GM13977 (cell line): ENCODE measurements at places on chromosomes 3 and 15.
A peak's percentile ranks its signal among the peaks of the same experiment; 100 is the strongest.

DNA sequence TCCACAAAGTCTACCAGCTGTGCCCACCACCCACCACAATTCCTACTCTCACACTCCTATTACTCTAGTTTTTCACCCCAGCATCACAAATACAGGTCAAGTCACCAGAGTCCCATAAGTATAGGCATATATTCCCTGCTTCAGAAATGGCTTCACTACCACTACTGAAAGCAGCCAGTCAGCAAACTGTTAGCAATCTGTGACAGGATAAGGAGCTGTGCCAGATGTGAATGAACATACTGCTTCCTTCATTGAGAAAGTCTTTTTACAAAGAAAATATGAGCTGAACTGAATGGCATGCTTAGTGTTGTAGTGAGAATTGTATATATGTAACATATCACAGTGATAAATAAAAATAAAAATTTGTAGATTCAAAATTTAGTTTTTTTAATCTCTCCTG lies 76.8 kb downstream of the C3orf85 start:
- DNase-seq, result no peak

DNA sequence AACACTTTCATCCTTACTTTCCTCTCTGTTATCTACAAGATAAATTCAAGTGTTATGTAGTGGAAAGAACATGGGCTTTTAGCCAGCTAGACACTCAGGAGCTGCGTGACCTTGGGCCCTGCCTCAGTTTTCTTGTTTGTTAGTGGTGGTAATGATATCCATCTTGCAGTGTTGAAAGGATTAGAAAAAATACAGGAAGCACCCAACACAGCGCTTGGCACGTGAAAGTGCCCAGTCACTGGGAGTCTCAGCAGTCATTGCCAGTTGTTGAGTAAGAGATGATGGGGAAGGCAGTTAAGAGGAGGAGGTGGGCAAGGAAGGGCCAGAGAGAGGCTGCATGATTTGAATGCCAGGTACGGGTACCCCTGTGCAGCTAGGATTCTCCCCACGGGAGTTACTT lies 5.3 kb downstream of the PDIA5 start:
- no peak for DNase-seq

DNA sequence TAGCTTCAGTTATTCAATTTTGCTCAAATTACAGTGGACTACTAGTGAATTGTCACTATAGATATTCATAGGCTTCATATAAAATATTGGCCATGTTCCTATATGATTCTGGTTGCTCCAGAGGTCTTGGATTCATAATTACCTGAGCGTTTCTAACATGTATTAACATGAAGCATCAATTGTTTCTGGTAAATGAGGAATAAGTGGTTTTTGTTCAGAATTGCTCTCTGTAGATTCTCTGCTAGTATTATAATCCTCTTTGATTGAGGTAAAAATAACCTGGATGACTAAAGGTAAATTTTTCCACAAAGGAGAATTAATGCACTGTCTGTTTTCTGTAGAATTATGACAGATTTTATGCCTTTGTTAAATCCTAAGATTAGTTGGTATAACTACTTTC lies 258.1 kb upstream of the CNTN6 start:
- DNase-seq, result no peak

GRCh38 chr3:75296858-75297257 lies 367.3 kb upstream of the FRG2C start:
- DNase-seq, result no peak

DNA sequence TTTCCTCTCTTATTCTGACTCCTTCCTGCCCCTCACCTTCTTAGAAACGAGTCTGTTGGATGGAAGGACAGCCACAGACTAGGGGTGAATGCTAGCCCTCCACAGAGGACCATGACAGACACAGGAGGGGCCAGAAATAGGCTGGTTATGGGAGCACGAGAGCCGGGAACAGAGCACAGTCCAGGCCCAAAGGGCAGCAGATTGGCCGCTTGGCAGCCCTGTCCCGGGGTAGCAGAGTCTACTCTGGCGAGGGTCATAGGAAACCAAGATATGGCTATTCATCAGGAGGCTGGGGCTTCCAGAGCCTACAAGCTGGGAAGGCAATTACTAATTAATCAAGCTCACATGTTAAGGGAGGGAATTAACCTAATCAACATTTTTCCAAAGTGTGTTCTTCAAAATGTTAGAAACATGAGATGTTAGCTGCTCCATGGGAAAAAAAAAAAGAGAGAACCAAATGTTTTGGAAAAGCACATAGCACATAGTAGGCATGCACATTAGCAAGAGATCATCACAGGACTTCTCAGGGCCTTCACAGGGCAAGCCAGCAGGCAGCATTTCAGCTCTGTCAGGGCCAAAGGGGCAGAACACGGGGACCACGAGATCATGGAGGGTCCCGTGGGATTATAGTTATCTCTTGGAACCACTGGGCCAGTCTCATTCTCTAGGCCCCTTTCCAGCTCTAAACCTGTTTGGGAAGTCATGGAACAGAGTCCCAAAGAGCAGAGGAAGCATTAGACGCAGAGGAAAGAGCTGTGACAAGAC lies 13.3 kb downstream of the SEMA3G start:
- no peak for DNase-seq

DNA sequence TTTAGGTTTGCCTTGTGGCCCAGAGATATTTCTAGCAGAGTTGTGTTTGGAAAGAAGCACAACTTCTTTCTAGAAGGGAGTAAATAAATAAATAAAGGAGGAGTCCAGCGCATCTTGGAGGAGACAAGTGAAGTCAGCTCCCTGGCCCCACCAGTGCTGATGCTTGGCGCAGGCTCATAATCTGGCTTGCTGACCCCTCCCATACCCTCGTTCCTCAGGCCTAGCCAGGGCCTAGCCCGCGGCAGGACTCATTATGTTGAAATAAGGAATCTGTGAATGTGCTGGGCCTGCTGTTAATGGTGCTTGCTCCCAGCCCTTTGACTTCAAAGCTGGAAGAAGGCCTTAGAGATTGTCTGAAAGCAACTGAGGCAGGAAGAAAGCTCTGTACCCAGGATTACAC lies 3.1 kb downstream of the ZNF710 start:
- DNase-seq, result no peak

- DNase-seq, result peak; percentile 26
These were observed 1.4 kb downstream of the FOXP1 start for GRCh38 chr3:71582036-71582611.

DNA sequence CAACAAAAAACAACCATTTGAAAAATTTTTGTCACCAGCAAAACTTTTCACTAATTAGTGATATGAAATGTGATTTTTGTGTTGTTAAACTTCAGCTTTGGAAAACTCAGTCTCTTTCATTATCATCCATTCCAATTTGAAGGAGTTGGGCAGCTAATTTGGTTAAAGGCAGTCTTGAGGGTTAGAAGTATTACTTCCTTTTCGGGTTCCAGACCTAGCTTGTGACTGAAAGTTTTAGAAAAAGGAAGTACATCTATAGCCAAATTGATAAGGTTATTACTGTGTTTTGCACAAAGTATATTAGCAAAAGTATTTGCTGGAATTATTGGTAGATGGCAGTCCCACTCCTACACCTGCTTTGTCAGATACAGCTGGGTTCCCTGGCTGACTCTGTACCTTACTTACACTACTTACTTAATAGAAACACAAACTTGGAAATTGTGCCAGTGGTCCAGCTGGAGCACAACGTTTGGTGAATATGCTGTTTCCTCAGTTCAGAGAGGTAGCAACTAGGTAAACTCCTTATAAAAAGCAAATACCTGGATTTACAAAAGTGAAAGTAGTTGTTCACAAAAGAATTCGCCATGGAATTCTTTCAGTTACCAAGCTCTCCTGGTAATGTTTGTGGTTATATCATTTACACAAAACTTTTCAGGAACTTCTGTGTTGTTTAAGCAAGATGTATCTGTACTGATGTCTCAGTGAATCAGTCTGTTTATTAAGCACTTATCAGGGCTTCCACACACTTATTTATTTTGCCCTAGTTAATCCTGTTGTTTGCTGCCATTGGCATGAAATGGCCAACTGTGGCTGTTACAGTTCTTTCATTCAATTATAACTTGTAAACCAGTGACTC lies 31.6 kb downstream of the TIPARP start:
- peak; percentile 12 for DNase-seq

GRCh38 chr15:77208241-77208640 lies 137.3 kb upstream of the TSPAN3 start:
- no peak for DNase-seq

GRCh38 chr3:140602781-140603180 lies 75.1 kb upstream of the TRIM42 start:
- DNase-seq, result no peak

DNA sequence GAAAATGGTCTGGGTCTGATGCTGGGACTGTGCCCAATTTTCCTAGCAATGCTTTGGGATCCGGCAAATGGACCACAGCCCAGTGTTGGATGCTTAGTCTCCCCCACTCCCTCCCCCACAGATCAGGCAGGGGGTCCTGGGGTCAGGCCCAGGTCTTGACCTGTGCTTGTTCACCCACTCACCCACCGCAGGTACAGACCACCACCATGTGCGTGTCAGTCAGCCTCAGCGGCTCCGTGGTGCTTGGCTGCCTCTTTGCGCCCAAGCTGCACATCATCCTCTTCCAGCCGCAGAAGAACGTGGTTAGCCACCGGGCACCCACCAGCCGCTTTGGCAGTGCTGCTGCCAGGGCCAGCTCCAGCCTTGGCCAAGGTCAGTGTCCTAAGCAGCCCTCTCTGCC lies 10.6 kb downstream of the GRM2 start:
- DNase-seq, result no peak

DNA sequence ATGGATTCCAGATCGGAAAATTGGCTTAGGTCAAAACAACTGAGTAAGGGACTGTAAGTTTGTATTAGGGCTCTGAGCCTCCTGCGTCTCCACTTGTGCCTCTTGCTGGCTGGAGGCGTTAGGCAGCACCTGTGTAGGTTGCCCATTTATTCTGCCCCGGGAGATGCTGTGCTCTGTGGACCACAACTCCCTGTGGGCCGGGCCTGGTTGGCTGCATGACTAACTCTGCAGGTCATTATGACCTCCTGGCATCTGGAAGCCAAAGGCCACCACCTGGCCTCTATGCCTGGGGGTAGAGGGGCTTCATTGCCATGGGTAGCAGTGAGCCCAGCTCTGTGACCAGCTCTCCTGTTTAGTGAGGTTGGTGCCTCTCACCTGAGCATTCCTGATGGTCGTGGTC lies 36.0 kb upstream of the BDH1 start:
- DNase-seq, result no peak

DNA sequence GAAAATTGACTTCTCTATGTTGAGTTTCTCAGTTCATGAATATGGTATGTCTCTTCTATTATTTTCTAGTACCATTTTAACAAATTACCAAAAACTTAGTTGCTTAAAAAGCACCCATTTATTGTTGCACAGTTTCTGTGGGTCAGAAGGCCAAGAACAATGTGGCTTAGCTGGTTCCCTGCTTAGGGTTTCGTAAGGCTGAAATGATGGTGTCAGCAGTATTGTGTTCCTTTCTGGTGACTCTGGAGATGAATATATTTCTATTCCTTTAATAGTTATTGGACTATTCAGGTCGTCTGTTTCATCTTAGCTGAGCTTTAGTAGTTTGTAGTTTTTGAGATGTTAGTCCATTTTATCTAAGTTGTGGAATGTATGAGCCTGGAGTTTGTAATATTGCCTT lies 44.9 kb downstream of the IL1RAP start:
- DNase-seq, result no peak

GRCh38 chr15:60118626-60119025 lies 114.5 kb downstream of the FOXB1 start:
- DNase-seq, result no peak

DNA sequence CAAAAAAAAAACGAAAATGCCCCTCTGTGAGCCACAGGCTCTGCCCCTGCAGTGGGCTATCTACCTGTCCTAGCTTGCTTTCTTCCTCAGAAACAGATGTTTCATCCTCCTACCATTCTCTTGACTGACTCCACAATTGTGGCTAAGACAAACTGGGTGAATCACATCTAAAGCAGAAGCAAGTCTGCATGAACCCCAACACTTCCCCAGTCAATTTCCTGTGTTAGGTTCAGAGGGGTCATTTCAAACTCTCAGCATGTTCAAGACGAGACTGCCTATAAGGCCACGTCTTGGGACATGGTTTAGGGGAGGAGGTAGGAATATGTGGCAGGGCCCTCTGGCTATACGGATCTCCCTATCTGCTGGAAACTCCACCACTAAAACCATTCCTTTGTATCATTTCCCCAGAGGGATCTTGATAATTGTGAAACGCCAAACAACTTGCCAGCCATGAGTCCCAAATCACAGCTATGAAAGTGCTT lies 28.6 kb upstream of the ANKDD1A start:
- peak; percentile 75 for DNase-seq

DNA sequence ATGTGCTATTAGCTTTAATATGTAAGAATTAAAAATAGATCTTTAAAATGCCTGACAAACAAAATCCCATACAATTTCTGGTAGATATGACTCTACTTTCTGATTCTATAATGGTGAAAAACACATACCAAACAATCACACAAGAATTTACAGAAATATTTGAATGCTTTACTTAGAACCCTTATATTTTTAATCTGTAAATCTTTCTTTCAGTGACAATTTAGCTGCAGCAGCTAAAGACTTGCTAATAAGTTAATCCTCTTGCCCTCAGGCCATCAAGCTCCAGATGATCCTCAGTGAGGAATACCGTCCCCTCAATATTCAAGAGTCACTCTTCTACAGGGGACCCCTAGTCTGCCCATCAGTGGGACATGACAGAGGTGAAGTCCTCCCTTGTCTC lies 55.6 kb downstream of the C3orf80 start:
- DNase-seq, result no peak

DNA sequence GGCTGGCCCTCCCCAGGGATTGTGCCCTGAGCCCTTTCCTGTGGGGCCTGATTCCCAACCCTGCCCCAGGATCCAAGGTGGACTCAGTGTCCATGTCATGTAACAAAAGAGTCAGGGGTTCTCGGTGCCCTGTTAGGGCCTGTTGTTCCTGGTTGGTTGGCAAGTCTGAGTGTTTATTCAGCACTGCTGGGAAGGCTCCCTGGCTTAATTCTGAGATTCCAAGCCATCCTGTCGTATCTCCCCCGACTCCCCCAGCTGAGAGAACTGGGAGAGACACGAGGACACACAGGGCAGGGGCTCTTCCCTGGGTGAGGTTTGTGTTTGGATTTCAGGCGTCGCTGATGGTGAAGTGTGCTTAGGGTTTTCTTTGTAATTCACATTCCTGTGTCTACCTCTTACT lies 78.3 kb downstream of the EEFSEC start:
- no peak for DNase-seq
